ENCODE measurements at places on chromosomes 11 and 22. TPM values are rescaled to one million over a fixed set of nuclear protein-coding genes. Genes with fewer than 3 reads are reported as not detected.

FJX1 gene
- total RNA-seq: 78.2 TPM

OR5D13 gene
- not detected for total RNA-seq

KRTAP5-11 gene
- not detected for total RNA-seq

MRGPRE gene
- total RNA-seq: not detected

MMP27 gene
- total RNA-seq: not detected

OR8G5 gene
- not detected for total RNA-seq

PIWIL4 gene
- total RNA-seq: 2.7 TPM

FAT3 gene
- total RNA-seq: 1.7 TPM

GPR152 gene
- total RNA-seq: not detected

F2 gene
- not detected for total RNA-seq

TUBA8 gene
- not detected for total RNA-seq

CYP2D6 gene
- total RNA-seq: not detected

CENPM gene
- total RNA-seq: 1.1 TPM

PIH1D2 gene
- 5.5 TPM for total RNA-seq

TIRAP gene
- total RNA-seq: 2.9 TPM

PDE2A gene
- 0.41 TPM for total RNA-seq

OR51I1 gene
- total RNA-seq: not detected

SCARF2 gene
- 42.9 TPM for total RNA-seq

APOL5 gene
- not detected for total RNA-seq

FZD4 gene
- 50.2 TPM for total RNA-seq

MUC5AC gene
- under 0.01 TPM for total RNA-seq

PRRG4 gene
- 0.36 TPM for total RNA-seq

OVOL1 gene
- not detected for total RNA-seq

IL17REL gene
- total RNA-seq: not detected

KRTAP5-10 gene
- not detected for total RNA-seq

SCT gene
- not detected for total RNA-seq

SLC3A2 gene
- total RNA-seq: 174 TPM

FAM83F gene
- not detected for total RNA-seq

DTX4 gene
- total RNA-seq: 0.57 TPM

CBLIF gene
- not detected for total RNA-seq

RNF26 gene
- total RNA-seq: 7.1 TPM

HSPA8 gene
- 2,934 TPM for total RNA-seq

PRAME gene
- total RNA-seq: not detected

ACR gene
- not detected for total RNA-seq

SLC25A45 gene
- 0.41 TPM for total RNA-seq

FADS1 gene
- total RNA-seq: 74.1 TPM

GRIK4 gene
- not detected for total RNA-seq

KRTAP5-1 gene
- total RNA-seq: not detected

CSTF3 gene
- total RNA-seq: 35.4 TPM

SLC22A6 gene
- total RNA-seq: not detected

XKR3 gene
- total RNA-seq: not detected

C11orf98 gene
- total RNA-seq: 48.2 TPM

MUC5B gene
- not detected for total RNA-seq

OLFML1 gene
- total RNA-seq: 27.1 TPM

FGF19 gene
- total RNA-seq: not detected

AHNAK gene
- 737 TPM for total RNA-seq

EIF4ENIF1 gene
- 15.4 TPM for total RNA-seq

OR51B4 gene
- not detected for total RNA-seq

PLAAT4 gene
- 16.6 TPM for total RNA-seq

ADAMTS8 gene
- not detected for total RNA-seq

Measured in fibroblast of the aortic adventitia (primary cell).